ENCODE measurements at places on chromosomes 12 and 14.

DNA sequence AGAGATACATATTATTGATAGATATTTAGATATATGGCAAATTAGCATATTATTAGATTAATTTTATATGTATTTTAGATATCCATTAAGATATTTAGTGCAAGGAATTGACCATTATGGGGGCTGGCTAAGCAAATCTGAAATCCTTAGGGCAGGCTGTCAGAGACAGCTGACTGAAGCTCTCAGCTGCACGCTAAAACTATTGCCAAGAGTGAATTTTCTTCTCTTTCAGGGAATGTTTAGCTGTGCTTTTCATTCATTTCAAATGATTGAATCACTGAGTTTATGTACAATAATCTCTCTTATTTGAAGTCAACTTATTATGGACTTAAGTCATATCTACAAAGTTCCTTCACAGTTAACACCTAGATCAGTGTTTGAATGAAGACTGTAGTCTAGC is 566.5 kb downstream of the LRFN5 start:
- no peak for DNase-seq

DNA sequence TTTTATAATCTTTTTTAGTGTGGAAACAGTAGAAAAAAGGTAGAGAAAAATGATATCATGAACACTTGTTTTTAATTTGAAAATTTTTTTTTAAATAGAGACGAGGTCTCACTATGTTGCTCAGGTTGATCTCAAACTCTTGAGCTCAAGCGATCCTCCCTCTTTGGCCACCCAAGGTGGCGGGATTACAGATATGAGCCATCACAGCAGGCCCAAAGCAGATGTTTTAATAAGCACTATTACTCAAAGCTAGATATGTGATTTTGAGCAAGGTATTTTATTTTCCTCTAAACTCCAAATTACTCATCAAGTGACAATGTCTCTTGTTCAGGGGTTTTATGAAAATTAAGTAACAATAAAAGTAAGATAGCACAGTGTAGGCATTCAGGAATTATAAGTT is 10.7 kb upstream of the WDR89 start:
- DNase-seq, result no peak

- no peak for DNase-seq
These were observed 45.4 kb upstream of the TESC start for GRCh38 chr12:117144599-117144998.

- no peak for DNase-seq
These were observed 77.5 kb upstream of the CISTR start for GRCh38 chr12:53829130-53829819.

GRCh38 chr14:55734731-55735130 is 154.7 kb downstream of the KTN1 start:
- DNase-seq, result no peak

GRCh38 chr14:88255798-88256197 is 67.3 kb downstream of the KCNK10 start:
- no peak for DNase-seq

DNA sequence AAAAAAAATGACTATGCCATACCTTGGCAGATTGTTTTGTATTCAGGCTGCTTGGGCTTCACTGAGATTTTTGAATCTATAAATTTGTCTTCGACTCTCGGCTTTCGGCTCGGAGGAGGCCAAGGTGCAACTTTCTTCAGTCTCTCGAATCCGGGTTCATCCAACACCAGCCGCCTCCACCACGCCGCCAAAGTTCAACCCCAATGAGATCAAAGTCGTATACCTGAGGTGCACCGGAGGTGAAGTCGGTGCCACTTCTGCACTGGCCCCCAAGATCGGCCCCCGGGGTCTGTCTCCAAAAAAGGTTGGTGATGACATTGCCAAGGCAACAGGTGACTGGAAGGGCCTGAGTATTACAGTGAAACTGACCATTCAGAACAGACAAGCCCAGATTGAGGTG is 12.4 kb upstream of the SPPL3 start:
- DNase-seq, result no peak

- no peak for DNase-seq
These were observed 12.8 kb upstream of the ZDHHC22 start for GRCh38 chr14:77154421-77154820.

DNA sequence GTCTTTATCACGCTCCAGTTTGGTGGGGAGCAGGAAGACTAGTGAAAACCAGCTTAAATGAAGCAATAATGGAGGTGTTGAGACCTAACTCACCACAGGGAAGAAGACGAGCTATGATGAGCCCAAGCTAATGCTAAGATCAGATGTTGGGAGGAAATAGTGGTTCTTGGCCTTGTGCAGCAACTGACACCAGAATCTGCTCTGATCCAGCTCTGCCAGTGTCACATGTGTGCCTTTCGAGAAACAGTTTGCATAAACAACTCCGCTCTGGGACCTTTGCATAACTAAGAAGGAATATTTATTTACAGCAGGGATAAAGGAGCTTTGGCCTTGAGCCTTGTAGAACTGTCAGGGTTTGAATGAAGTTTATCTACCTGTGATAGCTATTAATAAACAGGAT is 369.4 kb upstream of the CCDC196 start:
- DNase-seq, result no peak

GRCh38 chr12:3988519-3989217 is 115.5 kb upstream of the PARP11 start:
- DNase-seq, result no peak

GRCh38 chr14:92676403-92677086 is 71.9 kb downstream of the LGMN start:
- DNase-seq, result no peak

GRCh38 chr12:52279422-52280318 is 5.2 kb downstream of the KRT86 start:
- DNase-seq, result no peak

DNA sequence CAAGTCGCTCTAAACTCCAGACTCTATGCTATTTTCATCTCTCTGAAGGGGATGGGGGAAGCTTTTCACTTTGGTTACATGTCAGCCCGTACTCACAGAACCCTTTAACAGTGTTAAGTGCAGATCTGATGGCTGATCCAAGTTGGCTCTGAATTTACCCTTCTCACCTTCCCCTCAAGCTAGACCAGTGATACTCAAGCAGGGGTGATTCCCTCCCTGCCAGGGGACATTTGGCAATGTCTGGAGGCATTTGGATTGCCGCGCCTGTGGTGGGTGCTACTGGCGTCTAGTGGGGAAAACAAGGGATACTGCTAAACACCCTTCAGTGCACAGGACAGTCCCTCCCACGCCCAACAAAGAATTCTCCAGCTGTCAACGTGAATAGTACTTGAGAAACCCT is 6.0 kb upstream of the TEX52 start:
- peak; percentile 5 for DNase-seq

GRCh38 chr12:54932691-54933090 is 51.9 kb downstream of the TESPA1 start:
- DNase-seq, result no peak

DNA sequence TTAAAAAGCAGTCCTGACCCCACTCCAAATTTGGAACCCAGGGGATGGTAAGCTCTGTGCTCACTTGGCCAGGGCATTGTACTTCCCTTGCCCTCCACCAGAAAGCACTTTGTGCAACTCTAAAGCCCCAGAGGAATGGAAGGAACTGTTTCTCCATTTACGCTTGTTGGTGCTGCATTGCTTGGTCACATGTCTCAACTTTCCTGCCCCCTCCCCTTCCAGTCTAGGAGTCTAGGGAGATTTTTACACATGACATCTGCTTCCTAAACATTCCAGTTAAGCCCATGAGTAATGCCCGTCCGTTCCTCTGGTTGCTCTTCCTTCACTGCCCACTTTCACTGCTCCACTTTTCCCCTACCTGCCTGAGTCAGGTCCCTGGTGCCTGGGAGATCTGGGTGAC is 92.6 kb upstream of the MAP1LC3B2 start:
- DNase-seq, result no peak

- no peak for DNase-seq
These were observed 51.4 kb upstream of the ANO2 start for GRCh38 chr12:5996459-5996858.

GRCh38 chr12:71900091-71900490 is 38.6 kb upstream of the TPH2 start:
- no peak for DNase-seq

DNA sequence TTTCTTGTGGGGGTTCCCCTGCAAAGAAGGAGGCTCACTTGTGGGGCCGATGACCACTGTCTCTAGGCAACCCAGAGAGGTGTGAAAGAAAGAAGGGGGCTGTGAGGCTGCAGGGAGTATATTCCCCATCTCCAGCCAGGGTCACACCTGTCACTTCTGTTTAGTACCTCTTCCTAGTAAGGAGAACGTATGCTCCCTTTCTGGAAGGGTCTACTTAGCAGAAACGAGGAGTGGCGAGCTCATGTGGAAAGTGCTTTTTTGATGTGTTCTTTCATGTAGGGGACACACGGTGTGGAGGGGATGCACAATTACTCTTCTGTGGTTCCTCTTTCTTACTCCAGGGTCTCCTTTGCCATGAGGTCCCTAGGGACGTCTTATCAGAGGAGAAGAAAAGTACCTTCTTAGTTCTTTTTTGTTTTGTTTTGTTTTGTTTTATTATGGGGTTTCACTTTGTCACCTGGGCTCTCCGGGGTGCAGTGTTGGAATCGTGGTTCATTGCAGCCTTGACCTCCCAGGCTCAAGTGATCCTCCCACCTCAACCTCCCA is 58.3 kb downstream of the PRKCH start:
- DNase-seq, result no peak

- no peak for DNase-seq
These were observed 73.4 kb downstream of the CAPZA3 start for GRCh38 chr12:18811273-18811672.

GRCh38 chr14:88562831-88563686 is at the start of gene ZC3H14:
Gene ZC3H14, plus strand, starts transcription at chr14:88563037. Its CDS starts 97 bp downstream, at chr14:88563134.
- DNase-seq, result peak; percentile 93

- DNase-seq, result no peak
These were observed 37.8 kb upstream of the OR4E1 start for GRCh38 chr14:21711360-21711961.

DNA sequence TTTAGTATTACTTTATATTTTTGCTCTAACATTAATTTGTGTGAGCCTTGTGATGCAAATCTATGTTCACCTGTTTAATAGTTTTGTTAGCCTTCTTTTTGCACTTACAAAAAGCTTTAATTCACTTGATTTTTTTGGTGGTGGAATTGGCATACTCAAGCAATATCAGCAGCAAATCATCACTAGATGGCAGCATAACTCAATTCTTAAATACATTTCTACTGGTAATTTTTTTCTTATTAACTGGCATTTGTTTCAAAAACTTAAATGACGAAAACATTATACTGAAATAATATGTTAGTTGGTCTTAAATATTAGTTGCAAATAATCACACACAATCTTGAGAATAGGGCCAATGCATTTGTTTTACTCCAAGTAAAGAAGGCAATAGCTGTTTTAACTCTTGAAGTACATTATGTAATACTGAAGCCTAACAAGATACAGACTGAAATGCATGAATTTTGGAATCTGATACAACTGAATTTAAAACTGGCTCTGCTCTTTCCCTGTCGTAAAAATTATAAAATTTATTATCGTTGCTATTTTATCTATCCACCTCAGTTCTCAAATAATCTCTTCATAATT is 151.5 kb downstream of the ATXN7L3B start:
- DNase-seq, result no peak

- DNase-seq, result no peak
These were observed 415.0 kb downstream of the FUT8 start for GRCh38 chr14:65827520-65827919.

DNA sequence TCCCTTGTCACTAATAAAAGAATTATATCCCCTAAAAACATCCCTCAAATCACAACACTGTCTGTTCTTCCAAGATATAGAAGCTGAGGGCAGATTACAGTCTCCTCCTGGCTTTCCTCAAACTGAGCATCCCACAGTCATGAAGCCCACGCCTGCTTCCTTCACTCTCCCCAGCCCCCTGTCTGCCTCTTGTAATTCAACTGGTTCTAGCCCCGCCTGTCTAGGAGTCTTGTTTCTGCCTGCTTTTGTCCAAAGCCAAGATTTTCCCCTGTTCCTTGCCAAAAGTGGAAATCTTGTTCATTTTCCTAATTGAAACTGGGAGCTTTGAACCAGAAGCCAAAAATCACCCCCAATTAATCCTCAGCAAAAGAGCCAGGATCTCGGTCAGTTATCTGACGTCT is 35.9 kb upstream of the PWP1 start:
- no peak for DNase-seq

All from left ventricle myocardium superior (tissue), 1 donor.